ENCODE measurements at places on chromosomes 2 and 18. TPM values are rescaled to one million over a fixed set of nuclear protein-coding genes. Genes with fewer than 3 reads are reported as not detected.

The REEP1 gene
- total RNA-seq: 1.8 TPM

The DCDC2C gene
- total RNA-seq: not detected

The VWA3B gene
- total RNA-seq: 3.2 TPM

The HOXD8 gene
- 3.1 TPM for total RNA-seq

- no peak overlapping the region for H3K4me3 ChIP-seq
- DNase-seq: no peak
- no peaks in the 10 kb centered on the region for H3K27me3 ChIP-seq
- no peaks in the 10 kb centered on the region for H3K36me3 ChIP-seq
These were observed 303.8 kb upstream of the KLHL14 start for GRCh38 chr18:33076601-33077000.

GRCh38 chr2:98936353-98937351, 627 bp upstream of the CRACDL start:
- H3K4me1 ChIP-seq: peaks cover 6% of the 10 kb centered on the region
- no peaks in the 10 kb centered on the region for H3K36me3 ChIP-seq
- H3K27ac ChIP-seq: no peak overlapping the region
- DNase-seq: no peak

- H3K36me3 ChIP-seq: no peaks in the 10 kb centered on the region
- no peak overlapping the region for H3K4me3 ChIP-seq
- H3K27me3 ChIP-seq: no peaks in the 10 kb centered on the region
- DNase-seq: no peak
These were observed 317.9 kb downstream of the STK39 start for GRCh38 chr2:167929484-167929883.

- no peaks in the 10 kb centered on the region for H3K36me3 ChIP-seq
- H3K4me1 ChIP-seq: no peaks in the 10 kb centered on the region
- no peak for DNase-seq
- H3K4me3 ChIP-seq: no peak overlapping the region
- H3K27ac ChIP-seq: no peak overlapping the region
- H3K27me3 ChIP-seq: no peaks in the 10 kb centered on the region
These were observed 6.5 kb downstream of the EHBP1 start for GRCh38 chr2:62711832-62712494.

DNA sequence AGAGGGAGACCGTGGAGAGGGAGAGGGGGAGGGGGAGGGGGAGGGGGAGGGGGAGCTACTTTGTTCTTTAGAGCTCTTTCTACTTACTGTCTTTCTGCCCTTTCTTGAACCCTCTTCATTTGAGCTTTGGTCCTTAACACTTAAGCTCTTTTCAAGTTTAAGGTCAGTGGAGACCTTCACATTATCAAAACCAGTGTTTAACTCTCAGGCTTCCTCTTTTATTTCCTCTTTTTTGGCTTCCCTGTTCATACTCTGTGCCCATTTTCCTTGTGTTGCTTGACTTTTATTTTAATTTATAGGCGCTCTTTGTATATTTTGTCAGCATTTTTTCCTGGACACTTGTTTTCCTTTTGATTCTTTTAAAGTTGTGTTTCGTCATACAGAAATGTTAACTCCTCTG, 37.1 kb downstream of the ACSL3 start:
- no peak overlapping the region for H3K27ac ChIP-seq
- peaks cover 3% of the 10 kb centered on the region for H3K4me1 ChIP-seq
- H3K4me3 ChIP-seq: no peak overlapping the region
- H3K36me3 ChIP-seq: no peaks in the 10 kb centered on the region
- DNase-seq: no peak

- H3K4me1 ChIP-seq: peaks cover 3% of the 10 kb centered on the region
- no peaks in the 10 kb centered on the region for H3K27me3 ChIP-seq
- H3K4me3 ChIP-seq: no peak overlapping the region
- H3K27ac ChIP-seq: no peak overlapping the region
- no peak for DNase-seq
These were observed 7.1 kb upstream of the KLF11 start for GRCh38 chr2:10036095-10036884.

DNA sequence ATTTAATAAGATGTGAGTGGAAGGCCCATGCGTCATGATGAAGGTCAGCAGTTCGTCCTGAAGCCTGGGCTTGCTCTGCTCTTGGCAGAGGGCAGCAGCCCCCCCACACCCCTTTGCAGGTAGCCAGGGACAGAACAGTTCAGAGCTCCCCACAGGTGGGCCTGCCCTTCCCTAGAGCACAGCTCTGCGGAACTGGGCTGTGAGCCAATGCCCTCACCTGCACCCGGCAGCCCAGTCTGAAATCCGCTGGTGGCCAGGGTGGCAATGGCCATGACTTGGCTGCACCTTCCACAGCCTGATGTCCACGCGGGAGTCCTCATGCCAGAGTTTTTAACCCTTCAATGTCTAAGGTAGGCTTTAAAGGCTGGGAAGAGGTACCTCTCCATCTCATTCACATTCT, 136.7 kb downstream of the ACKR3 start:
- H3K27ac ChIP-seq: no peak overlapping the region
- H3K36me3 ChIP-seq: no peaks in the 10 kb centered on the region
- H3K27me3 ChIP-seq: no peaks in the 10 kb centered on the region
- no peak for DNase-seq
- H3K4me1 ChIP-seq: no peaks in the 10 kb centered on the region
- H3K4me3 ChIP-seq: no peak overlapping the region

Data from colonic mucosa (tissue), 4 donors.